ENCODE measurements at places on chromosomes 1 and 21.

- DNase-seq = peak; percentile 46
These were observed 16.1 kb downstream of the SIPA1L2 start for GRCh38 chr1:232613752-232614381.

- no peak for DNase-seq
These were observed 205.4 kb upstream of the FMN2 start for GRCh38 chr1:239886266-239886665.

GRCh38 chr21:38908537-38908936 is 102.8 kb downstream of the ETS2 start:
- DNase-seq = no peak

DNA sequence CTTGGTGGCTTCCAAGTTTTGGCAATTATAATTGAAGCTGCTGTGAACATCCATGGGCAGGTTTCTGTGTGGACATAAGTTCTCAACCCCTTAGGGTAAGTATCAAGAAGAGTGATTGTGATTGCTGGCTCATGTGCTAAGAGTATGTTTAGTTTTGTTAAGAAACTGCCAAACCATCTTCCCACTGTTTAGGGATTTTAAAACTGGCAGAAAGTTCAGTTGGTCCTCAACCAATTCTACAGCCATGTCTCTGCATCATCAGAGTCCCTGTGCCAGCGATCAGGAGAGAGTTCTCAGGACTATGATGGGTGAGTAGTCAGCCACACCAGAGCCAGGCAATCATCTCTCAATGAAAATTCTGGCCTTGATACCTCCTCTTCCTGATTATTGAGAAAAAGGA is 193.8 kb downstream of the ZC3H11B start:
- no peak for DNase-seq

- DNase-seq = no peak
These were observed 130.7 kb downstream of the COQ8A start for GRCh38 chr1:227070638-227071285.

- no peak for DNase-seq
These were observed 53.9 kb downstream of the LAMC1 start for GRCh38 chr1:183077097-183077496.

- DNase-seq = no peak
These were observed at the start of gene HHIPL2 for GRCh38 chr1:222547944-222548671. Gene HHIPL2, minus strand, starts transcription at chr1:222548104. Its CDS starts 60 bp downstream, at chr1:222548044.

DNA sequence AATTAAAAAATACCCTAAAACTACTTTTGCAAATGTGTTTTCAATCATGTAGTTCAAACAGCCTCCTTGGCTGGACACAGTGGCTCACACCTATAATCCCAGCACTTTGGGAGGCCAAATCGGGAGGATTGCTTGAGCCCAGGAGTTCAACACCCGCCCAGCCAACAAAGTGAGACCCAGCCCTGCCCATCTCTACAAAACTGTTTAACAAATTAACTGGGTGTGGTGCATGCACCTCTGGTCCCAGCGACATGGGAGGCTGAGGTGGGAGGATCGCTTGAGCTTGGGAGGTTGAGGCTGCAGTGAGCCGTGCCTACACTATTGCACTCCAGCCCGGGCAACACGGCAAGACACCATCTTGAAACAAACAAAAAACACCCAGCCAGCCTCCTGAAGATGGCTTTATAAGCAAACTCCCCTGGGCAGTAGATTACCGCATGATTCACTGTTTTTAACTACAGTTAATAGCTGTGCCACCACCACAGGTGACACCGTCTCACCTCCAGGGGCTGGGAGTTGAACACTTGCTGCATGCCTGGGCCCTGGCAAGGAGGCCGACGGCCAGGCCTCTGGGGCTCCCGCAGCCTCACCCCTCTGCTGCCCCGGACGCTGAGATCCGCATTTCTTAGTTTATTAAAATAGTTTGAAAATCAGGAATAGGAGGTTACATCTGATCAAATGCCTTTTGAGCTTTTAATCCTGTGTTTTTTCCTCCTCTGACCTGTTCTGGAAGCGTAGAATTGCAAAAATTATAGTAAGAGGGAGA is 16.2 kb downstream of the PTTG1IP start:
- DNase-seq = no peak

GRCh38 chr21:31872452-31873274 is at the start of gene HUNK:
Gene HUNK, plus strand, starts transcription at chr21:31873020. Its CDS starts 655 bp downstream, at chr21:31873675.
- peak; percentile 76 for DNase-seq

GRCh38 chr1:230287674-230288315 is 138.3 kb downstream of the PGBD5 start:
- no peak for DNase-seq

- DNase-seq = no peak
These were observed 180.7 kb downstream of the ZNF326 start for GRCh38 chr1:90175490-90176167.

GRCh38 chr21:29233611-29234540 is 64.8 kb upstream of the BACH1 start:
- DNase-seq = no peak

- no peak for DNase-seq
These were observed 164.7 kb downstream of the LTN1 start for GRCh38 chr21:28828021-28828420.

DNA sequence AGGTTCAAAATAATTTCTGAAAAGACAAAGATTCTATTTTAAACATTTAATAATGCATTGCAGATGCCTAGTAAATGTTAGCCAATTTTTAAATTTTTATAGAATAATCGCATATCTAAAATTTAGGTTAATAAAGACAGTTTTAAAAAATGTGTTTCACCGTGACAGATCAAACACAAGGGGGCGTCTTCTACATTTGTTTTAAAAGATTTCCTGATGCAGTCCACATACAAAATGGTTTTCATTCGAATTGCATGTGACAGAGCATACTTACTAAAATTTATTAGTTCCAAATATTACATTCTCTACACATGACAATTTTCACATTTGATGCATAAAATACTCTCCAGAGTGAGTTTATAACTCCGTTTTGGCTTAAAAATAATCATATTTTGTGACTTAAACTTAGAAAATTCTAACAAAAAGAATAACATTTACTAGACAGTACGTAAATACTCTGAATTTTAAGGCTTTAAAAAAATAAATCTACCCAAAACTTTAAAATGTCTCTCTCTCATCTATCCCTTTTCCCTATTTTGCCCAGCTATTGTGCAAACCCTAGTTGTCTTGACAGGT is 75.5 kb downstream of the ADAMTS1 start:
- DNase-seq = no peak

- no peak for DNase-seq
These were observed 35.0 kb downstream of the MTOR start for GRCh38 chr1:11227106-11228077.

DNA sequence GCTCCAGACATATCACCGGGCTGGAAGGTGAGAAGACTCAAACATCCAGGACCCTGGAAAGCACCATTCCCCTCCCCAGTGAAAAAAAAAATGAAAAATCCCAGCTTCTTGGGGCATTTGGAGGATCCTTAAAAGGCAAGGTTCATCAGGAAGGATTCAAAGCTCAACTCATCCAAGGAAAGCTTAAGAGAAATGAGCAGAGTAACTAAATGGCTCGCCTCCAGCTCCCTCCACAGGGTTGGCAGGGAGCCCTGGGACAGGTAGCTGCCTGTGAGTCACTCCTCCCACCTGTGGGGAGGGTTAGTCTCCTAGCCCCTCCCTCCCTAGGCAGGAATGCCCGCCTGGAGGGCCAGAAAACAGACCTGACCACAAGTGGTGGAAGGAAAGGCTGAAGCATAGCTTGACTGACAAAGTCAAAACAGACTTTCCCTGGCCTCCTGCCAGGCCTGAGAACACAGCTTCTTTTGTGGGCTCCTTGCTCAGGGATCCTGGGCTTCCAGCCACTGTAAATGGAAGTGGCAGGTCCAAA is 712 bp upstream of the LAMB3 start:
- peak; percentile 77 for DNase-seq

- DNase-seq = no peak
These were observed 42.5 kb downstream of the TMEM200B start for GRCh38 chr1:29081201-29081600.

- no peak for DNase-seq
These were observed 47.0 kb downstream of the C1orf198 start for GRCh38 chr1:230821346-230821745.

DNA sequence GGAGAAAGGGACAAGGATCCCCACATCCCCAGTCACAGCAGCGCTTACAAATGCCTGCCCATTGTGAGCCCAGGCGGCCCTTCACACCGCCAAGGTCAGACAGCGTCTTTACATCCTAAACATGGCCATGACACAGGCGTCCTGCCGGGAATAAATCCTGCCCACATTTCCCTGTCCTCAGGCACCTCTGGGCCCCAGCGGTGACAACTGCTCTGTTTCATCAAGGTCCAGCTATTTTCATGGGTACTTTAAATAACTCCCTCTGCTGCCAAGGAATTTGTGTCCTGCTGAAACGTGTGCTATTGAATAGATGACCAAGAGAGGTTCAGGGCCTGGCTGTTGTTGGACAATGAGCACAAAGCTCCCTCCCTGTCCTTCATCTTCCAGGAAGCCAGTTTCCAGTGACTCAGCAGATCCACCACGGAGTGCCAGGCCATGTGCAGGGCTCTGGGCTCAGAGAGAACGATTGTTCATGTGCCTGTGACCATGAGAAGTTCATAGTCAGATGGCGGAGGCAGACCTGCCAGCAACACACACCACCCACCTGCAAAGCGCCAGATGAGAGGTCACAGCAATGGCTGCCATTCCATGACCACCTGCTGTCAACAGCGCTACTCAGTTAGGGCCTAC is 195.8 kb downstream of the MATN1 start:
- no peak for DNase-seq

- DNase-seq = no peak
These were observed 64.9 kb upstream of the GNG12 start for GRCh38 chr1:67898033-67898726.

GRCh38 chr1:119647228-119647733 is 785 bp downstream of the ZNF697 start:
- DNase-seq = no peak

DNA sequence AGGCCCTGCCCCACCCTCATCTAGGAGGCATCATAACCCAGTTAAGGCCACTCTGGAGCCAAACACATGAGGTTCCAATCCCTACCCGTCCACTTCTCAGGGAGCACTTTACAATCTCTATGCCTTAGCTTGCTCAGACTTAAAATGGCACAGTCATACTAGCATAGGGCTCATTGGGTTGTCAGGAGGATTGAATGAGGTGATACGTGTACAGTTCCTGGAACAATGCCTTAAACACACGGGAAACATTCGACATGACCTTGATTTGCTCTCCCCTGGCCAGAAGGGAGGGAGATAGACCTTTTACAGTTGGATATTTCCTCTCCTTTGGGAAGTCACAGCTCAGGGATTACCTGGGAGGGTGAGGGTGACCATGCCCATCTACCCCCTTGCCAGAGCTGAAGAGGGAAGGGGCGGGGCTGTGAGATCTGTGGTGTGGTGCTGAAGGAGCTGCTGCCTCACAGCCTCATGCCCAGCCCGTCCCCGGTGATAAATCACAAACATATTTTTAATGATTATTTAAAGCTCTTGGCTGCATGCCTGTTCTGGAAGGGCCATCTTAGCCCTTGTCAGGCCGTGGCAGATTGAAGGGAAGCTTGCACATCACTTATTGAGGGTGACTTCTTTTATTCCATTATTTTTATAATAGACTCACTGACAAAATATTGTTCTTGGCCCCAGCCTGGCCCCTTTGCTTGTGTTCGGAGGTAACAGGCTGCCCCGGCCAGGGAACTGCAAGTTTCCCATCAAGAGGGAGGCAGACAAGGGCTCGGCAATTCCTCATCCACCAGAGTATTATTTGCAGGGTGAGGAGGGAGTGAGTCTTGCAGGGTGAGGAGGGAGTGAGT is 83.4 kb downstream of the FOXD2 start:
- no peak for DNase-seq

DNA sequence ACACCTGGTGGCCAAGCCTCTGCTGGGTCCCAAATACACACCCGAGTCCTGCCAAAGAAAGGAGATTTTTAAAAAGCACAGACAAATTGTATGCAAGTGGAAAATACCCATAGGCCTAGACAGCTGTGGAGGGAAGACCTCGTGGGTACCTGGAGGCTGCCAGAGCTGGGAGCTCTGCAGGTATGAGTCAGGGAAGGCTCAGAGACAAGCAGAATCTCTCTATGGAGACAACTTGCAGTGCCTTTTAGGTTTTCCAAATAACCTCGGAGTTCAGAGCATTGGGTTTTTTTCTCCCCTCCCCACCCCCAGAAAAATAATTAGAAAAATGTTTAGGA is 127.7 kb downstream of the EDEM3 start:
- no peak for DNase-seq

DNA sequence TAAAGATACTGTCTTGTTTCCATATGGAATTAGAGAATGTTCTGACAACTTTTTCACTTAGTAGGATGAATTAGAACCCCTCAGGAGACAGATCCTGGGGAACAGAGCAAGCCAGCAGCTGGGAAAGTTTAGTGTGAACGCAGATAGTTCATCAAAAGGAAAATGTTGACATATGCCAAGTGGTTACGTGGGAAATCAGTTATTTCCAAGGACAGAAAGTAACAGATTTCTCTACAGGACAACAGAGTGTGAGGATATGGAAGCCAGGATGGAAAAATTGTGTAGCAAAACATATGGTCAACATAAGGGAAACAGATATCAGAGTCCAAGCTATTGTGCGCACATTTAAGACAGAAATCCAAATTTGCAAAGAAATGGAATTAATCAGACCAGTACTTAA is 419.5 kb downstream of the LRRIQ3 start:
- no peak for DNase-seq

GRCh38 chr1:202681736-202682420 is 28.4 kb downstream of the SYT2 start:
- DNase-seq = no peak

GRCh38 chr1:78223417-78224215 is 177.8 kb downstream of the GIPC2 start:
- DNase-seq = no peak

DNA sequence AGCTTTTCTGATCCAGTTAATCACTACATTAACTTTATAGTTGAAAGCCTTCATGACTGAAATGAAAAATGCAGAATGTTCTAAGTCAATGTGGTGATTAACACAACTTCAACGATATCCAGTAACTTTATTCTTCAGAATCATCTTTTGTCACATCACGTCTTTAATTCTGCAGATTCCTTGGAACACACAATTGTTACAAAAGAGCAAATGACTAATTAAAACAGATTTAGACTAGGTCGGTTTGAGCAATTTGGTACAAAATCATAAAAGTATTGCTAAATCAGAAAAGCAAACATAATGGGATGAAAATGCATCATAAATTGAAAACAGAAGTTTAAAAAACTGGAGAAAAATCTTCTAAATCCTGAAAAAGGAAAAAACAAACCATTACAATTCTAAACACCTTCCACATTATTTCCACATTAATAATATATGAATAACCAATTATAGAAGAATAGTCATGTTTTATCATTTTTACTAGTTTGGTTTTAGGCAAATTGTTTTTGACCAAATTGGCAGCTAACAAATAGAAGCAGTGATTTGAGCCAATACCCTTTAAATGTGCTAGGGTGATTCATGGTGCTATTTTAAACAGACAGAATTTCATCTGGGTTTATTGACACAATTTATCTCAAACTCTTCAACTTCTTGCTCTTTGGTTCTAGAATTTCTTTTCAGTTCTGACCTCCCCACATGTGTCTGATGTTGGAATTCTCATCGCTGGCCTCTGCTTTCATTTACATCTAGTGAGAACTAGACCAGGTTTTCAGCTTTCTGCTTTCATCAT is 468.1 kb upstream of the PTBP2 start:
- DNase-seq = no peak

Measured in NCI-H510A treated with DMSO at 0.1 percent for 48 hours (cell line).